CD4-positive, alpha-beta memory T cell (primary cell): ENCODE measurements at places on chromosomes 12 and 14. TPM values are rescaled to one million over a fixed set of nuclear protein-coding genes. Genes with fewer than 3 reads are reported as not detected.

DNA sequence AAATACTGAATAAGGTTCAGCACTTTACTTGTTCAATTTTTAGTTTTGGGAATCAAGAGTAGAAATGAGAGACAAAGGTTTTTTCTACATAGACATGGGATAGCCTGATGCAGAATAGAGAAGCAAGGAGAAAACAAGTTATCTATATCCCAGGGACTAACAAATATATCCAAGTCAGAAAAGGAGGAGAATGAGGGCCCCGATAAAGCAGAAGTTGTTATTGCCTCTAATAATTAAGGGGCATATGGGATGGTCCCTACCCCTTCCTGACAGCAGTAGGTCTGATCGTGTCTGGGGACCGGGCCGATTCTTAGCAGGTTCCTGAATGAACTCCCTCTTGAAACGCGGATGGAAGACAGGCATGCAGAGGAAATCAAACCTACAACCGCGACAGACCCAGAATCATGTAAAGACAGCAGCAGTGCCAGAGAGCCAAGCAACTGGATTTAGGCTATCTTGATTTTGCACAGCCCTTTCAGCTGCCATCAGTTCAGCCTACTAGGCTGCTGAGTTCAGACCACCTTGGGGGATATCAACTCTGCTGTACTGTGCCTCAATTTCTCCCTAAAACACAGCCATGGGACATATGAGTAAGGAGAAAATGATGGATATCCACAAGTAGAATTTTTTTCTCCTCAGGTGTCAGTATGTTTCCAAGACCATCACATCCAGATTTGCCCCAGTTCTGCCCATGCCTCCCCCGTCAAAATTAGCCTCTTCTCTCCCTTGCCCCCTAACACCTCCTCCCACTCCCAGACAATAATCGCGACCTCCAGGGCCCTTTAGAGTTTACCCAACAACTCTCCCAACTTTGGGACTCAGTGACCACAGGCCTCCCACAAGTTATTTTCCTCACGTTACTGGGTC is 706 bp downstream of the PRMT5 start:
- peak overlapping the region; percentile 91 for H3K27ac ChIP-seq
- no peaks in the 10 kb centered on the region for H3K27me3 ChIP-seq
- H3K4me1 ChIP-seq: peaks cover 17% of the 10 kb centered on the region
- H3K4me3 ChIP-seq: peak overlapping the region; percentile 66
- no peak for DNase-seq

- H3K4me1 ChIP-seq: peaks cover 47% of the 10 kb centered on the region
- no peaks in the 10 kb centered on the region for H3K27me3 ChIP-seq
- H3K27ac ChIP-seq: peak overlapping the region; percentile 45
- no peak overlapping the region for H3K4me3 ChIP-seq
- H3K36me3 ChIP-seq: no peaks in the 10 kb centered on the region
- no peak for DNase-seq
Observed at GRCh38 chr14:50520947-50521815, 11.2 kb downstream of the MAP4K5 start.

DNA sequence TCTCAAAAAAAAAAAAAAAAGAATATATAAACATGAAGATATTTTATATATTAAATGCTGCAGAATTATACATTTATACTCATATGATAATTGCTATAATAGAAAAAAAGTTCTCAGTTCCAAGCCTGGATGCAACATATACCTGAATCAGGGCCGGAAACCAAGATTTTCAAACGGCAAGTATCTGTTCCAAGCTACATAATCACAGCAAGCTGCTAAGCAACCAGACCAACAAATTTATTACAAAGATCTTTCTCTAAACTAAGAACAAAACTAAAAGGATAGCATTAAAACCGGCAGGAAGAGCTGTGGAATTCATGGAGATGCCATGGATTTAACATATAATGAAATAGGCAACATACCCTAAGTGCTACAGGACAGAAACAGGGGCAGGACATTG is 7.1 kb downstream of the RACGAP1 start:
- H3K27me3 ChIP-seq: no peaks in the 10 kb centered on the region
- no peak for DNase-seq
- H3K4me3 ChIP-seq: no peak overlapping the region
- H3K4me1 ChIP-seq: peaks cover 12% of the 10 kb centered on the region
- H3K27ac ChIP-seq: no peak overlapping the region

GRCh38 chr14:22070119-22070982 is 396.7 kb upstream of the OR4E1 start:
- no peaks in the 10 kb centered on the region for H3K36me3 ChIP-seq
- peaks cover 39% of the 10 kb centered on the region for H3K4me1 ChIP-seq
- no peaks in the 10 kb centered on the region for H3K27me3 ChIP-seq
- DNase-seq: peak; percentile 52
- H3K27ac ChIP-seq: peak overlapping the region; percentile 38

DNA sequence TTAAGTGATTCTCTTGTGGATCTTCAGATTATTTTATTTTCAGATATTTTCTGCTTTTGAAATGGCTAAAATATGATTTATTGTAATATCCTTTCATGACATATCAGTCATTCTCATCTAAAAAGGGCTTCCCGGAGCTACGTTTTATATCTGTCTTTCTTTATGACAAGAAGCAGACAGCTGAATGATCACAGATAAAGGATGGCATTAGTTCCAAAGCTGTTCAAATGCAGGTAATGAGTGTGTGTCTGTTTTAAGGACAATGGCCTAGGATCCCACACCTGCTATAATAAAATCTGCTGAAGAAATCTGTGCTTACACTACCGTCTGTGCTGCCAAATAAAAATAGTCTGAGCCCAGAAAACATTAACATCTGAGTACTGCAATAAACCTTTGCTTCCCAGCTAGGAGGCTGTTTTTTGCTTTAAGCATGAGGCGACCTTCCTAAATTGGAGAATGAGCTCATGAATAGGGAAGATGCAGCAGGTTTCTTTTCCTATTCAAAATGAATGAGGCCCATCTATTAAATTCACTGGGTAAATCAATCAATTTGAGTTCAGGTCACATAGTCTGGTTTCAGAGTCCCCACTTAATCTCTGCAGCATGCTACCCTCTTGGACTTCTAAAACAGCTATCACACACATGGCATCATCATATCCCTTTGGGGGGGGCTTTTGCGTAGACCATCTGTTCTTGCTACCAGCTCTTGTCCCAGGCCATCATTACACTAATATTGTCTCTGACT is 498.5 kb downstream of the NELL2 start:
- no peak overlapping the region for H3K27ac ChIP-seq
- no peak overlapping the region for H3K4me3 ChIP-seq
- no peaks in the 10 kb centered on the region for H3K4me1 ChIP-seq
- no peaks in the 10 kb centered on the region for H3K27me3 ChIP-seq

DNA sequence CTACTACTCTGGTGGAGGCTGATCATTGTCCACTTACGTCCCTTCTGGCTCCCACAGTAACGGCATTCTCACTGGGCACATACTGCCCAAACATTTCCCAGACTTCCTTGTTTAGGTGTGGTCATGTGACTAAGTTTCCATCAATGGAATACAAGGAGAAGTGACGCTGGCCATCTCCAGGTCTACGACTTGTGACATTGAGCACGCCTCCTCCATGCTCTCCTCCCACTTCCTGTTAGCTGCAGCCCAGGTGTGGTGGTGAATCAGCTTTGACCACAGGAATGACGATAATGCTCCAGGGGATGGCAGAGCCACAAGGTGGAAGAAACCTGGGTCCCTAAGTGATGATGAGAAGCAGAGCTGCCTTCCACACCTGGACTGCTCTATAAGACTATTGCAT is 6.0 kb upstream of the SLC24A4 start:
- no peaks in the 10 kb centered on the region for H3K36me3 ChIP-seq
- no peaks in the 10 kb centered on the region for H3K4me1 ChIP-seq
- no peak for DNase-seq
- no peak overlapping the region for H3K4me3 ChIP-seq
- no peaks in the 10 kb centered on the region for H3K27me3 ChIP-seq

- peaks cover 15% of the 10 kb centered on the region for H3K36me3 ChIP-seq
- no peaks in the 10 kb centered on the region for H3K27me3 ChIP-seq
- peaks cover 40% of the 10 kb centered on the region for H3K4me1 ChIP-seq
- DNase-seq: peak; percentile 98
- H3K4me3 ChIP-seq: peak within 1 kb of the TSS; percentile 98
Observed at GRCh38 chr12:48716493-48717251, at the start of gene CCNT1. Gene CCNT1, minus strand, starts transcription at chr12:48716707. Its CDS starts 32 bp downstream, at chr12:48716675.

GRCh38 chr14:20998674-20999366 is at the start of gene SLC39A2:
Gene SLC39A2, plus strand, starts transcription at chr14:20999293. Its CDS starts 154 bp downstream, at chr14:20999447.
- no peak within 1 kb of the TSS for H3K4me3 ChIP-seq
- no peaks in the 10 kb centered on the region for H3K4me1 ChIP-seq
- H3K36me3 ChIP-seq: peaks cover 29% of the 10 kb centered on the region
- no peak for DNase-seq

GRCh38 chr12:9122091-9122609 is 6.4 kb upstream of the A2M start:
- DNase-seq: no peak
- H3K4me1 ChIP-seq: no peaks in the 10 kb centered on the region
- H3K4me3 ChIP-seq: no peak overlapping the region
- no peaks in the 10 kb centered on the region for H3K27me3 ChIP-seq
- no peaks in the 10 kb centered on the region for H3K36me3 ChIP-seq
- no peak overlapping the region for H3K27ac ChIP-seq

DNA sequence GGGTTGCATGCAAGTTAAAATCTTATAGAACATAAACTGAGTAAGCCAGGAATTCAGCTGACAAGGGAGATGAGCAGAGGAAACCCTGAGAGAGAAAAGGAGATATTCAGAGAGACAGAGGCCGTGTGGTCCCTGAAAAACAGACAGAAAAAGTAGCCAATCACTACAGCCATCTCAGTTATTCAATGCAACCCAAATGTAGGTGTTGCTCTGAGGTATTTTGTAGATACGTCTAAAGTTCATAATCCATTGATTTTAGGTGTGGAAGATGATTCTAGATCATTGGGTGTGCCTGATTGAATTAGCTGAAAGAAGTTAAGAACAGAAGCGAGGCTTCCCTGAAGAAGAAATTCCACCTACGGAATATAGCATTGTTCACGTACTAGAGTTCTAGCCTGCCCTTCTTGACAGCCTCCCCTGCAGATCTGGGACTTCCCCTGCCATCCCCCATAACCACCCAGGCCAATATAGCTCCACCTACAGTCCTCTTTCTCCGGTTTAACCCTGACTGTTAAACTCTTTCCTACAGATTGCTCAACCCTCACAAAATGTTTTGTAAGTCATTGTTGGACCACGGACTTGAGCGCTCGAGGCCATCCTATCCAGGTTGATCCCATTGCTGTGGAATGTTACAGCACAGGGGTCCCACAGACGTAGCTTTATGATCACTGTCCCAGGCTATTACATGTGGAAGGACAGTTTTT is 21.7 kb downstream of the AICDA start:
- no peaks in the 10 kb centered on the region for H3K36me3 ChIP-seq
- H3K27me3 ChIP-seq: no peaks in the 10 kb centered on the region
- no peak overlapping the region for H3K4me3 ChIP-seq

DNA sequence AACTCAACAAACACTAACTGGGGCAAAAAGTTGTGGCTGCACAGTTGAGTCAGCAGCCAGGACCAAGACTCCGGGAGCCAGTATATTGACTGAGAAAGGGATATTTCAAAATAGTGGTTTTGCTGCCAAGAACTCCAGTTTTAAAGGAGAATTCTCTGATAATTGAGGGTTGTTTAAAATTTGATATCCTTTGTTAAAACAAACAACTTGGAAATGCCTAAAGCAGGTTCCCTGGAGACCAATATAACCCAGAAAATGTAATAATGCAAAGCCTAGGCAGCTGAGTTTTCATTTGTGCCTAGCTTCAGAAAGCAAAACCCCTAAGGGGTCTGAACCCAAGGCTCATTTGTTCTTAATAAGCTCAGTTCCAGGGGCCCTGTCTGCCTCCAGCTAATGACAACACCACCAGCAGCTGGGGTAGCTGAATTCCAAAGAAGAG is 311.7 kb upstream of the CCDC196 start:
- H3K36me3 ChIP-seq: no peaks in the 10 kb centered on the region
- H3K4me3 ChIP-seq: no peak overlapping the region
- DNase-seq: no peak
- H3K27ac ChIP-seq: no peak overlapping the region
- peaks cover 4% of the 10 kb centered on the region for H3K27me3 ChIP-seq
- no peaks in the 10 kb centered on the region for H3K4me1 ChIP-seq

DNA sequence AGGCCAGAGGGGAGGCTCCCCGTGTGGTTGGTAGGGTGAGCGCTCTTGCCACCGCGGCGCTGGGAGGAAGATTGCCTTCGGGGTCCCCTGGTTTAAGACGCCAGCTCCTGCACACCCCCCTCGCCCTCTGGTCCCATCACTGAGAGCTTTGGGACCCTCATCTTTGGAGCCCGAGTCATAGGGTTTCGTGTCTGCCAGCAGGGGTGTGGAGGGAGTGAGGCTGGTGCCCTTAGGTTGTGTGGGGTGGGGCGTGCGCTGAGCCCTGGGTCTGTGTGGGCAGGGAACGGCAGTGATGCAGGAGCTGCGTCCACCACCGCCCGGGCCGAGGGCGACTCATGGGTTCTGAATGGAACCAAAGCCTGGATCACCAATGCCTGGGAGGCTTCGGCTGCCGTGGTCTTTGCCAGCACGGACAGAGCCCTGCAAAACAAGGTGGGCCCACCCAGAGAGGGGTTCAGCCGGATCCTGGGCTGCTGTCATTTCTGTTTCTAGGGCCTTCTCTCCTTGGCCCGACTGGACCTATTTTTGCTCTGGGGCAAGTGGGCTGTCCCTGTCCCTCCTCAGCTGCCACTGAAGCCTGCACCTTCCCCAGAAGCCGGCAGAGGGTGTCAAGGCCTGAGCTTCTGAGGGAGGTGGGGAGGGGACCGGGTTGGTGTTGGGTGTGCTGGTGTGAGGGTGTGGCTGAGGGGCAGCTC is 12.1 kb downstream of the ACADS start:
- no peaks in the 10 kb centered on the region for H3K27me3 ChIP-seq
- DNase-seq: no peak
- no peak overlapping the region for H3K27ac ChIP-seq
- H3K4me1 ChIP-seq: no peaks in the 10 kb centered on the region
- H3K4me3 ChIP-seq: no peak overlapping the region

DNA sequence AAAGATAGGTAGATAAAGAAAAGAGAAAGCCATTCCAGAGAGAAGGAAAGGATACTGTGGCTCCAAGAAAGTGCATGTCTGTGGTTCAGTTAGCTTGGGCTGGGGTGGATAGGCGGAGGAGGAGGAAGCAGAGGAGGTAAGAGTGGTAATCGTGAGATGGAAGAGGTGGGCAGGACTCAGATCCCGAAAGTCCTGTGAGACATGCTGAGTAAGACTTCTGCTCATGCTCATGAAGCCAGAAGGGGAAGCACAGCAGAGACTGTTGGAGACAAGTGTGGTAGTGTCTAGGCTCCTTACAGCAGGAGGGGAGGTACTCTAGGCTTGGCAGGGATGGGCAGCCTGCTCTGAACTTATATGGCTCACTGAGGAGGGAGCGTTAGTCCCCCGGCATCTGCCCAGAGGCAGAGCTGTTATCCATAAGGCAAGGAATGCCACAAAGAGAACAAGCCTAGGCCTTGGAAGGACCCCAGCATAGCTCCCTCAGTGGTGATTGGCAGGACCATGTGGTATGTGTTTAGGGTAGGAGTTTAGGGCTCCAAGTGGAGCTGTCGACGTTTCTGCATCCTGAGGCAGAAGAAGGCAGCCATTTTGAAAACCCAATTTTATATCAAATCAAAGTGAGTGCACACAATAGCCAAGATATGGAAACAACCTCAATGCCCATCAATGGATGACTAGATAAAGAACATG is 135.3 kb downstream of the SMOC1 start:
- H3K36me3 ChIP-seq: no peaks in the 10 kb centered on the region
- H3K4me3 ChIP-seq: no peak overlapping the region
- no peak for DNase-seq
- H3K4me1 ChIP-seq: no peaks in the 10 kb centered on the region
- no peak overlapping the region for H3K27ac ChIP-seq
- H3K27me3 ChIP-seq: no peaks in the 10 kb centered on the region

The KLHL33 gene
- not detected for polyA plus RNA-seq

The CD27 gene
- polyA plus RNA-seq: 402 TPM

The SCFD1 gene
- 73.8 TPM for polyA plus RNA-seq
